Naive thymus-derived CD8-positive, alpha-beta T cell (primary cell): ENCODE measurements at places on chromosomes 3 and 15. TPM values are rescaled to one million over a fixed set of nuclear protein-coding genes. Genes with fewer than 3 reads are reported as not detected.

PIERCE2 gene
- total RNA-seq: not detected

SEMA3G gene
- total RNA-seq: not detected

SCAP gene
- 94.8 TPM for total RNA-seq

UBAP1L gene
- 14.2 TPM for total RNA-seq

MRAS gene
- total RNA-seq: 0.13 TPM

DNA sequence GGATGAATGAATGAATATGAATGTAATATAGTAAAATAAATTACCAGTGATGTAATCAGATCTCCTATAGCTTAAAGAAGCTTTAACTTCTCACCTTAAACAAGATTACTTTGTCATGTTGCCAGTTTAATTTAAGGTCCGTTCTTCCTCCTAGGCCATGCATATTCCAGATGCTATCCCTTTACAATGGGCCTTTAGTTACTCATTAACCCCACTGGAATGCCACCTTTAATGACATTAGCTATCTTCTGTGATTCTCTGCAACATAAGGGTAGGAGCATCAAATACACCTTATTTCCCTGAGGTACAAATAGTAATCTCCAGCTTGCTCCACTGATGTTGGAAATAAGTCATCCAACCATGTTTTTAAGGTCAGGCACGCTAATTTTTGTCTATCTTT lies 63.0 kb upstream of the TIMP4 start:
- no peaks in the 10 kb centered on the region for H3K36me3 ChIP-seq
- H3K4me3 ChIP-seq: no peak overlapping the region
- no peak overlapping the region for H3K27ac ChIP-seq
- peaks cover 6% of the 10 kb centered on the region for H3K27me3 ChIP-seq
- H3K4me1 ChIP-seq: no peaks in the 10 kb centered on the region

- H3K27me3 ChIP-seq: no peaks in the 10 kb centered on the region
- no peak for DNase-seq
- peaks cover 4% of the 10 kb centered on the region for H3K4me1 ChIP-seq
- H3K4me3 ChIP-seq: no peak overlapping the region
- no peaks in the 10 kb centered on the region for H3K36me3 ChIP-seq
These were observed 78.6 kb downstream of the TRIM42 start for GRCh38 chr3:140756240-140757016.

DNA sequence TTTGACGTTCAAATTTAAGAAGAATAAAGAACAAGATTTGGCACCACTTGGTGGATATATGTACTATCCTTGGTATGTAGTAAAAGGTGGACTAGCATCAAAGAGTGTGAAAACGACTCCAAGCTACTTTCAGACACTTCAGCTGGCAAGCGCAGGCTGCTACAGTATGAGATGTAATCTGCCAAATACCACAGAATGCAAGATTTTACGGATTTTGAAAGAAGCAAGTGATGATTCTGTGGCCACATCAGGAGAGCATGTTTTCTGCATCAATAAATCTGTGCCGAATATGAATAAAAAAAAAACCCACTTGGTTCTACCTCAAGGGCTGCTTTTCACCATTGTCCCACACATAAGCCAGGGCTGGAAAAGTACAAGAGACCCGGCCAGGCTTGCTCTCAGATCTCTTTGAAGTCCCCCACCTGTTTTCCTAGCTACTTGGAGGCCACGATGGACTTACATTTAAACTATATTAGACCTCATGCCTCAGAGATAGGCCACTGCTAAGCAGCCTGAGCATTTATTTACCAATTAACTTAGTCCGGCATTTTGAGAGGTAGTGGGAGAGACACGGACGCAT lies 37.4 kb downstream of the MYO1E start:
- no peaks in the 10 kb centered on the region for H3K36me3 ChIP-seq
- H3K4me3 ChIP-seq: no peak overlapping the region
- H3K27ac ChIP-seq: no peak overlapping the region
- peaks cover 4% of the 10 kb centered on the region for H3K27me3 ChIP-seq

DNA sequence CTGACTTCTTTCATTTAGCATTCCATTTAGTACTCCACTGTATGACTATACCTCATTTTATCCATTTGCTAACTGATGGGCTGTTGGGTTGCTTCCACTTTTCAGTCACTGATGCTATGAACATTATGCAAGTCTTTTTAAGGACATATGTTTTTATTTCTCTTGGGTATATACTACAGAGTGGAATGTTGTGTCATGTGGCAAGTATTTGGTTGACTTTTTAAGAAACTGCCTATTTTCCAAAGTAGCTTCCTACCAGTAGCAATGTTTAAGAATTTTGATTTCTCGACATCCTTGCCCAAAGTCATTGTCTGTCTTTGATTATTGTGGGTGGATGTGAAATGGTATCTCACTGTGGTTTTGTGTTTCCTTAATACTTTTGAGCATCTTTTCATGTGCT lies 110.1 kb upstream of the TPM1 start:
- DNase-seq: no peak
- H3K27me3 ChIP-seq: peaks cover 59% of the 10 kb centered on the region
- no peaks in the 10 kb centered on the region for H3K36me3 ChIP-seq
- no peaks in the 10 kb centered on the region for H3K4me1 ChIP-seq
- H3K4me3 ChIP-seq: no peak overlapping the region
- H3K27ac ChIP-seq: no peak overlapping the region

- H3K4me3 ChIP-seq: peak overlapping the region; percentile 97
- peaks cover 58% of the 10 kb centered on the region for H3K4me1 ChIP-seq
- peaks cover under 1% of the 10 kb centered on the region for H3K36me3 ChIP-seq
- H3K27ac ChIP-seq: peak overlapping the region; percentile 100
- no peak for DNase-seq
- no peaks in the 10 kb centered on the region for H3K27me3 ChIP-seq
These were observed 661 bp upstream of the PARP14 start for GRCh38 chr3:122679882-122680474.

- DNase-seq: no peak
- no peaks in the 10 kb centered on the region for H3K36me3 ChIP-seq
- H3K4me1 ChIP-seq: no peaks in the 10 kb centered on the region
- peaks cover 21% of the 10 kb centered on the region for H3K27me3 ChIP-seq
- no peak overlapping the region for H3K27ac ChIP-seq
- no peak overlapping the region for H3K4me3 ChIP-seq
These were observed 162.4 kb downstream of the NSUN3 start for GRCh38 chr3:94225148-94225865.

DNA sequence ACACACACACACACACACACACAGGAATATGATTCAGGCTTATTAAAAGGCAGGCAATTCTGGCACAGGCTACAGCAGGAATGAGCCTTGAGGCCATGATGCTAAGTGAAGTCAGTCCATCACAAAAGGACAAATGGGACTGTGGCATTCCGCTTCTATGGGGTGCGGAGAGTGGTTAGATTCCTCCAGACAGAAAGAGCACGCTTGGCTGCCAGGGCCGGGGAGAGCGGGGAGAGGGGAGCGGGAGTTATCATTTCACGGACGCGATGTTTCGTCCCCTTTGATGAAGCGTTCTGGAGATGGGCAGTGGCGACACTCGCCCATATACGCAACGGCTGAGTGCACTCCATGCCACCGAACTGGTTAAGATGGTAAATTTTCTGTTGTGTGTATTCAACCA lies 58.5 kb upstream of the FAM174B start:
- peak overlapping the region; percentile 86 for H3K4me3 ChIP-seq
- H3K27me3 ChIP-seq: peaks cover 4% of the 10 kb centered on the region
- H3K27ac ChIP-seq: no peak overlapping the region
- H3K36me3 ChIP-seq: no peaks in the 10 kb centered on the region
- DNase-seq: no peak
- peaks cover 10% of the 10 kb centered on the region for H3K4me1 ChIP-seq

DNA sequence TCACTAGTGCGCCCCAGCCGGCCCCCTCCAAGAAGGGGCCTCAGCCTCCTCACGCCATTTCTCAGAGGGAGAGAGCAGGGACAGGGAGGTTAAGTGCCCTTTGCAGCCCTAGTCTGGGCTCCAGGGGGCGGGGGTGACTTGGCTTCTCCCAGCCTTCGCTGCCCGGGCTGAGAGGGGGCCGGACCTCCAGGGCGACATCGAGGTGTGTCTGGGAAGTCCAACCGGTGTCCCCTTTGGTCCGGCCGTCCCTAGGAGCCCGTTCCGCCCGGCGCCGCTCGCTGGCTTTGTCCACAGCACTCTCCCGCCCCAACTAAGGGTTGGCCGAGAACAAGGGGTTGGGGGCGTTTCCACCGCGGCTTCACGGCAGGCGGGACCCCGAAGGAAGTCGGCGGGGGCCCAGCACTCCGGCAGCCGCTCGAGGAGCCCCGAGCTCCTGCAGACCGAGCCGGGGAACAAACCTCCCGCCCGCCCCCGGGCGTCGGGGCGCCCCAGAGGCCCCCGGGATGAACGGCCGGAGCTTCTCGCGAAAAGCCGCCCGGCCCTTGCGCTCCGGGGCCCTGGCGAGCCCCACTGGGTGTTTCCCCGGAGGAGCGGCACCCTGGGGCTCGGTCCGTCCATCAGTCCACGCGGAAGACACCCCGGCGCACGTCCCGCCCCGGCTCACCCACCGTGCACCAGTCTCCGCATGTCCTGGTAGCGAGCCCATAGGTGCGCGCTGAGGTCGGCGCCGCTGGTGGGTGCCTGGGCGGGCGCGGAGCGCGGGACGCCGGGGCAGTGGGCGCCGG lies 627 bp downstream of the NT5DC2 start:
- no peak for DNase-seq
- H3K27ac ChIP-seq: no peak overlapping the region
- H3K27me3 ChIP-seq: no peaks in the 10 kb centered on the region
- H3K4me1 ChIP-seq: peaks cover 30% of the 10 kb centered on the region
- H3K36me3 ChIP-seq: no peaks in the 10 kb centered on the region

DNA sequence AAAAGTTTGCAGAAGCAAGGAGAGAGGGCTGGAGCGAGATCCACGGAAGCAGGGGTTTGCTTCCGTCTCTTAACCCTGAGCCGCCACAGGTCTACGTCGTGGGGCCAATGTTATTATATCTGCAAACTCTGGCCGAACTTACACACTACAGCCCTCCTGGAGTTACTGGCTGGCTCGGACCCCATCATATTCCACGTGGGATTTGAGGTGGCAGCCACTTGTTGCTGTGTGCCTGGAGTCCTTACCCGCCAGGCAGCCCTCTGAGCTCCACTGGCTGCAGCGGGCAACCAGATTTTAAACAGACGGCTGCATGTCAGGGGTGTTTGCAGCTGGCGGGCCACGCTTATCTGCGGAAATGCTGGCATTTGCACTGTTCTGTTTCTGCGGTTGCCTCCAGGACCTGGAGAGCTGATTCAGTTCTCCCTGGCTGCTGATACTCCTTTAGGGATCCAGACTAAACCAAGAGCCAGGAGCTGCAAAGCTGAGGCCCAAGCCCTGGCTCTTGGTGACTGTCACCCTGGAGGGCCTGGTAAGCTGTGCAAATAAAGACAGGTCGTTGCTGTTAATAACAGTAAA lies 34.7 kb downstream of the TM2D3 start:
- DNase-seq: no peak
- no peak overlapping the region for H3K4me3 ChIP-seq
- H3K27me3 ChIP-seq: no peaks in the 10 kb centered on the region
- H3K4me1 ChIP-seq: peaks cover 13% of the 10 kb centered on the region
- H3K36me3 ChIP-seq: no peaks in the 10 kb centered on the region

GRCh38 chr3:127374086-127375010 lies 86.5 kb upstream of the PRR20G start:
- no peak overlapping the region for H3K27ac ChIP-seq
- no peaks in the 10 kb centered on the region for H3K4me1 ChIP-seq
- no peak overlapping the region for H3K4me3 ChIP-seq
- H3K36me3 ChIP-seq: no peaks in the 10 kb centered on the region
- peaks cover 2% of the 10 kb centered on the region for H3K27me3 ChIP-seq

GRCh38 chr3:123346021-123346420 lies 102.9 kb downstream of the ADCY5 start:
- no peak overlapping the region for H3K4me3 ChIP-seq
- no peaks in the 10 kb centered on the region for H3K36me3 ChIP-seq
- peaks cover 35% of the 10 kb centered on the region for H3K27me3 ChIP-seq
- no peak overlapping the region for H3K27ac ChIP-seq
- no peak for DNase-seq
- peaks cover 7% of the 10 kb centered on the region for H3K4me1 ChIP-seq

- peaks cover 55% of the 10 kb centered on the region for H3K27me3 ChIP-seq
- H3K36me3 ChIP-seq: no peaks in the 10 kb centered on the region
- no peak within 1 kb of the TSS for H3K27ac ChIP-seq
- DNase-seq: no peak
- no peak within 1 kb of the TSS for H3K4me3 ChIP-seq
- H3K4me1 ChIP-seq: peaks cover 12% of the 10 kb centered on the region
These were observed at the start of gene CFAP100 for GRCh38 chr3:126394179-126394976. Gene CFAP100, plus strand, starts transcription at chr3:126394909. Its CDS starts 1,092 bp downstream, at chr3:126396001.

DNA sequence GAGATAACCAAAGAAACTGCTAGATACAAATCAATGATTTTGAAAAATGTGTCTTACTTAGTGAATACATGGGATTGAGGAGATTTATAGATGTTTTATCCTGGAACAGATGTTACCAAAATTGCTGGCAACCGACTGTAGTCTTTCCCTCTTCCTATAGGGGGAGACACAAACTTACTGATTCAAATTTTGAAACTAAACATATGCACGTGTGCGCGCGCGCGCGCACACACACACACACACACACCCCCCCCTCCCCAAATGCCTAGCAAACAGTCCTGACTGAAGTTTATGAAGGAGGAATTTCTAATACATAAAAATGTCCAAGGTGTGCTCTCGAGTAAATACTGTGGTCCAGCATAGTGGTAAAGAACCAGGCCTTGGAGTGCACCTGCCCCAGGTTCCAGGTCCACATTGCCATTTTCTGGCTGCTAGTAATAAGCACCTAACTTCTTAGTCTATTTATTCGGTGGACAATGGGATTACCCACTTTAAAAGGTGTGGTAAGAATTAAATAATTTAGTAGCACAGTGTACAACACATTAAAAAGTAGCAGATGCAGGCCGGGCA lies 18.5 kb upstream of the C3orf62 start:
- DNase-seq: peak; percentile 51
- no peaks in the 10 kb centered on the region for H3K27me3 ChIP-seq
- H3K4me1 ChIP-seq: no peaks in the 10 kb centered on the region
- no peak overlapping the region for H3K27ac ChIP-seq

- H3K27me3 ChIP-seq: no peaks in the 10 kb centered on the region
- peak overlapping the region; percentile 95 for H3K27ac ChIP-seq
- peaks cover 89% of the 10 kb centered on the region for H3K4me1 ChIP-seq
- no peak for DNase-seq
- peaks cover 16% of the 10 kb centered on the region for H3K36me3 ChIP-seq
- H3K4me3 ChIP-seq: peak overlapping the region; percentile 82
These were observed 127.4 kb downstream of the FOXP1 start for GRCh38 chr3:71456156-71456555.

GRCh38 chr3:126912027-126912422 lies 70.9 kb upstream of the PLXNA1 start:
- DNase-seq: no peak
- H3K4me3 ChIP-seq: peak overlapping the region; percentile 52
- peaks cover 14% of the 10 kb centered on the region for H3K36me3 ChIP-seq
- no peaks in the 10 kb centered on the region for H3K27me3 ChIP-seq

GRCh38 chr3:56491566-56491965 lies 23.3 kb upstream of the ERC2 start:
- H3K27me3 ChIP-seq: peaks cover 18% of the 10 kb centered on the region
- H3K27ac ChIP-seq: no peak overlapping the region
- DNase-seq: no peak
- H3K4me3 ChIP-seq: no peak overlapping the region
- H3K36me3 ChIP-seq: no peaks in the 10 kb centered on the region

DNA sequence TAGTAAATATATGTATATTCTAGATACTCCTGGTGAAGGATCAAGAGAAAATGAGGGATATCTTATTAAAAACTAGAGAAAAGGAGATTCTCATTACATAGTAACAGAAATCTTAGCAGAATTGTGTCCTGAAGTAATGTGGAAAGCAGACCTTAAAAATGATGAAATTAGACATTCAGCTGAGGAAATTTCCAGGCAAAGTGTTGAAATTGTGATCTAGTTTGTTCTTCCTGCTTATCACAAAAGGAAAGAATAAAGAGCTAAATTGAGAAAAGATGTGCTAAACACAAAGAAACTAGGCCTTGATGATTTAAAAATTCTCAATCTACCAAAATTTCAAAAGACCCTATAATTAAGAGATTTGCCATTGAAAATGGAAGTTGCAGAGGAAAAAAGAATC lies 362.6 kb upstream of the PLSCR5 start:
- no peaks in the 10 kb centered on the region for H3K36me3 ChIP-seq
- H3K27me3 ChIP-seq: no peaks in the 10 kb centered on the region
- H3K4me1 ChIP-seq: no peaks in the 10 kb centered on the region
- no peak overlapping the region for H3K4me3 ChIP-seq
- H3K27ac ChIP-seq: no peak overlapping the region
